ENCODE measurements at places on chromosomes 3 and 15. TPM values are rescaled to one million over a fixed set of nuclear protein-coding genes. Genes with fewer than 3 reads are reported as not detected.
A peak's percentile ranks its signal among the peaks of the same experiment; 100 is the strongest.

The STIMATE gene
- 22.1 TPM for total RNA-seq

The RPL39L gene
- 67.7 TPM for total RNA-seq

The DPPA4 gene
- total RNA-seq, result 734 TPM

The GABRB3 gene
- 163 TPM for total RNA-seq

The EFCAB12 gene
- total RNA-seq, result 0.75 TPM

The TF gene
- total RNA-seq, result 0.06 TPM

The LRTM1 gene
- total RNA-seq, result not detected

The UBA5 gene
- total RNA-seq, result 28.0 TPM

The XYLB gene
- total RNA-seq, result 5.3 TPM

DNA sequence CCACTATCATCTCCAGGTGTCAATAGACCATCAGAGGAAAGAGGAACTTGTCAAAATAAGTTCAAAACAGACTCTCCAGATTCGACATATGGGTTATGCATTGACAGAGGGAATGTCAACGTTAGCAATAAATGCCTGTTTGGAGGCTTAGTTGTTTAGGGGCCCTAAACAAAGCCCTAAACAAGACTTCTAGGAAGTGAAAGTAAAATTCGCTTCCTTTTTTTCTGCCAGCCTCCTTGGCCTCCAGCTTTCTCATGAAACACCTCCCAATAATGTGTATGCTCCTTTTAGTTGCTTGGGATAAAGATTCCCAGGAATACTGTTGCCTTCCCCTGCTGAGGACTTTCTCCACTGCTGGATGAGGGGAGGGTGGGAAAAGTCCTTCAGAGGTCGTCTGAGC, 70.9 kb upstream of the ARNT2 start:
- no peak for DNase-seq

DNA sequence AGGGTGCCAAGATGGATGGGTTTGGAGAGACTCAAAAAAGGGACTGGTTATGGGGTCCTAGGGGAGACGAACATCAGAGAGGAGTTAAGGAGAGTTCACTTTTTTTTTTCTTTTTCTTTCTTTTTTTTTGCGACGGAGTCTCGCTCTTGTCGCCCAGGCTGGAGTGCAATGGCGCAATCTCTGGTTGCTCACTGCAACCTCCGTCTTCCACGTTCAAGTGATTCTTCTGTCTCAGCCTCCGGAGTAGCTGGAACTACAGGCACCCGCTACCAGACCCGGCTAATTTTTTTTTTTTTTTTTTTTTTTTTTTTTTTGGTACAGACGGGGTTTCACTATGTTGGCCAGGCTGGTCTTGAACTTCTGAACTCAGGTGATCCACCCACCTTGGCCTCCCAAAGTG, 1.2 kb downstream of the SPINT1 start:
- no peak for DNase-seq

DNA sequence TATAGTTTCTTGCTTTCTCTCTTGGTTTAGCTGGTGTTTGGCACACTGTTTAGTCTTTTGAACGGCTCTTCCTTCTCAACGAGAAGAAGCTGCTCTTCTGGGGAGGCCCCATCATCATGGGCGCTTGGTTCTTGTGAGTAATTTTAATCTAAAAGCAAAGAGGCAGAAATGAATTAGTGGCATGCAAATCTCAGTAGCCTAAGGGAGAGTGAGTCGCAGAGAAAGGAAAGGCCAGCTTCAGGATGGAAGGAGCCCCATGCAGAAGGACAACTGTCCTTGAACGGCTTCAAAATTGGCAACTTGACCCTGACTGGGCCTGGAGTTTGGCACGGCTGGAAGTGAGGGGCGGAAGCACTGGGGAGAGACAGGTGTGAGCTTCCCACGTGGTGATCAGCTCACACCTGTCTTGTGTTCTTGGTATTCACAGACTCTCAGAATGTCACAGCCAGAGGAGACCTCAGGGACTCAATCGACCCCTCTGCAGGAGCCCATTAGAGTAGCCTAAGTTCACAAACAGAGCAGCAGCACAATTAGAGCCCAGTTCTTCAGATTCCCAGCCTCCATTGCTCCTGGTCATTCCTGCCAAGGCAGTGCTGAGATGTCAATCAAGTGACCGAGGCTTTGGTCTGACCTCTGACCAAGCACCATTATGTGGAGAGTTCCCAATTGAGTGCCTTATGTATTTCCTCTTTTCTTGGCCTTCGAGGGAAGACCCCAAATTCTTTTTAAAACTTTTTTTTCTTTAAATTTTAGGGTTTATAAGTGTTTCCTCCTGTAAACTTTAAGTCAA, 41.3 kb upstream of the ETV5 start:
- DNase-seq, result no peak

- DNase-seq, result no peak
Measured at GRCh38 chr3:88005066-88005465, 53.7 kb downstream of the CGGBP1 start.

- DNase-seq, result peak; percentile 33
Measured at GRCh38 chr15:25058080-25058785, 103.4 kb downstream of the SNRPN start.

DNA sequence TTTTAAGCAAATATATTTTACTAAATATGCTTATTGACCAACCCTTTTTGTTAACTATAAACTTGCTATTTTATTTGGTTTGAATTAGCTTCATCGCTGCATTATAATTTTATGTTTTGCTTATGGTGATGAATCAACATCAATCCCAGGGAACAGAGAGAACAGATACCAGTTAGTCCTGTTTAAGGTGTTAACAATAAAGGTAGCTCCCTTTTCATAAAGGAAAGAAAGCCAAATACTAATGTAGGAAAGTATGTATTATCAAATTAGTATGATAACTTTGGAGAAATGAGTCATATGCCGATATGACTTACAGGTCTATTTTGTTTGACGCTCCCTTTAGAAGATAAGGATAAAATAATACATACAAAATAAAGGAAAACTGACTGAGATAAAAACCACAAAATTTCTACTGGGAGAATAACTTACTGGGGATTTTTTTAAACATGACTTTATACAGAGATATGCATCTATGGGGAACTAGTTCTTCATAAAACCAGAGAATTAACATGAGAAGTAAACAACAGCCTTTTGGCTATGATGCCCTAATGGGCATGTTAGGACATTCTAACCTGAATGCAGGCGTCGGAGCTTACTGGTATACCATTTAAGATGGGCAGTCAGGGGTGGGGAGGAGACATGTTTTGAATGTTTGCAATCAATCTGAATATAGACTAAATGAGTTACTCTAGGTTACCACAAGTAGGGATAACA, 4.5 kb downstream of the OR5K2 start:
- no peak for DNase-seq

- DNase-seq, result no peak
Measured at GRCh38 chr3:45273681-45274515, 47.8 kb upstream of the TMEM158 start.
